ENCODE measurements at places on chromosomes 1 and 21. TPM values are rescaled to one million over a fixed set of nuclear protein-coding genes. Genes with fewer than 3 reads are reported as not detected.

Gene LIN28A
- not detected for total RNA-seq

- DNase-seq = no peak
Observed at GRCh38 chr21:42515708-42516502, 2.3 kb downstream of the SLC37A1 start.

GRCh38 chr1:225808136-225808535 is 1.8 kb upstream of the EPHX1 start:
- no peak for DNase-seq

DNA sequence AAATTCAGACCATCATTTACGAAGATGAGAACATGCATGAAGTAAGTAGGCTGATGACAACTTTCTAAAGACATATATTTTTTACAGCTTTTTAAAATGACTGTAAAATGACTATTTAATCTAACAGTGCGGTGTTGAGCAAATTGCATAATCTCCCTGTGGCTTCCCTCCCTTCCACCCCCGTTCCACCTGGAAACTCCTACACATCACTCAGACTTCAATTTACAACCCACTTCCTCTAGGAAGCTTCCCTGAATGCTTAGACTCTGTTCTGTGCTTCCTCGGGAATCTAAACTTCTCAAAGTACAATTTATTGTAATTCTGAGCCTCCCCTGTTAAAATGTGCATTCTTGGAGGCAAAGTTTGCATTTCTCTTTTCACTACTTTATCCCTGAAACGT is 354.9 kb downstream of the DPYD start:
- DNase-seq = no peak

DNA sequence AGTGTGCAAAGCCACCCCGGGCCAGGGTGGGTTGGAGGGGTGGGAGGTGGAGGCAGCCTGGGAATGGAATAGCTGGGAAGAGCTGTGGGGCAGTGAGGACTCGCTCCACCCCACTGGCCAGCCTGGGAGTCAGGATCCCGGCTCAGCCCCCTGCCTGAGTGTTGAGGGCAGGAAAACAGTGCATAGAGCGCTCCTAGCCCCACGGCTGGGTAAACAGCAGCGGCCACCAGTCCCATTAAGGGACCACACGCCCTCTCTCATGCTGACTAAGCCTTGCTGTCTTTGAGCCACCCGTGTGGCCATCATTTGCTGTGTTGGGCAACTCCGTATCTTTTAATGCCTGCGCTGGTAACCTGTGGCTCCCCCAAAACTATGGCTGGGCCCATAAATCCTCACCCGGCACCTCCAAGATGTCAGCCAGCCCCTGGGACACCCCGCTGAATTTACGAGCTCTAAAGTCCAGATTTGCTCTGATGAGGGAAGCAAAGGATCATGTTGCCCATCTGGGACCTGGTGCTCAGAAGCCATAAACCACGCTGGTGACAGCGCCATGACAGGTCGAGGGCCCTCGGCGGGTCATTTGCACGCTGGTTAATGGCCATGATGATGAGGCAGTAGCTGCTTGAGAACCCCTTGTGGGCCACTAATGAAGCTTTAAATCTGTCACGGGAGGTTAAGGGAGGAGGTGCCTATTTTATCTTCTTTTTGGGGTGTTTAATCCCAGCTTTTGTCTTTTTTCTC is 34.9 kb downstream of the SYF2 start:
- DNase-seq = no peak

Gene RGS8
- total RNA-seq = not detected

Gene MFSD2A
- 9.7 TPM for total RNA-seq

DNA sequence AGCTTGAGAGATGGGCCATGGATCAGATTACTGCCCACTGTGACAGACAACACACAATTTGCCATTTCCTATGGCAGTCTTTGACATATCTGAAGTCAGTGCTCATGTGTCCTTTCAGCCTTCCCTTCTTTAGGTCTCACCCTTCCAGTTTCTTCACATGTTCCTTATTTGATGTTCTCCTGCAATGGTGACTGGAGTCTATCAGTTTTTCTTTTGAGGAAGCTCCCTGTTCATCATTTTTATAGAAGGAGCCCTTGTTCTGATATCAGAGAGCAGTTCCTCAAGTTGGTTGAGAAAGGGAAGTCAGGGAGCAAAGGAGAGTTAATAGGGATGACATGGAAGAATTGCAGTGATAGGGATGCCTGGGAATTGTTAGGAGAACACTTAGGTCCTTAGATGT is 42.2 kb downstream of the DISC1 start:
- DNase-seq = no peak

Gene VHLL
- total RNA-seq = not detected

Gene TRIM45
- total RNA-seq = 1.2 TPM

Gene PINK1
- 104 TPM for total RNA-seq

Data from renal cortical epithelial cell (primary cell).